Naive B cell (primary cell): ENCODE measurements at places on chromosomes 2 and 18.
A peak's percentile ranks its signal among the peaks of the same experiment; 100 is the strongest.

DNA sequence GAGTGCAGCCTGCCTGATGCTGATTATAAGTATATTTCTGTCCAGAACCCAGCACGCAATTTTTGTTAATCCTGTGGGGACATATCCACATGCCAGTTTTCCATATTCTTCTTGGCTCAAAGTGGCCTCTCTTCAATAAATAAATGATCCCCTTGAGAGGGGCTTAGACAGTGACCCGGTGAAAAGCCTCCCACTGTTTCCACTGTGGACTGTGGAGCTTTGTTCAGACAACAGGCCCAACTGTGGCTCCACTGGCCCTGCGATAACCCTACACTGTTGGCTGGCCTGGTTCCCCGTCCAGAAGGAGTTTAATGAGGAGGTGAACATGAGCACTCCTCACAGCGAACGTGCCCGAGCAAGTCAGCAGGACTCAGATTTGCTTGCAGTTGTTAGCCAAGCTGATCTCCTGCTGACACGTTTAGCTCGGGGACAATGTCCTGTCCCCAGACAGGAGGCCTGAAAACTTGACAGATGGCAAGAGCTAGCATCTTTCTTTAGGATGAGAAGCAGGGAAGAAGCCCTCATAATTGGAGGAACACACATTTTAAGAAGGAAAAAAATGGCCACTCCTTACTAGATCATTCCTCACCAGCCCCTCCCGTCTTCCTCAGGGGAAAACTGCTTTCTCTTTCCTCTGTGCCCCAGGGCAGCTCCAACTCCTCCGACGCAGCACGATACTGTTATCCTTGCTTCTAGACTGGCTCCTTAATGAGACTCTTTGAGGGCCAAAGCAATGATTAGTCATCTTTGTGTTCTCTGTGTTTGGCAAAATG, 20.0 kb upstream of the MTCL1 start:
- DNase-seq: no peak
- H3K27me3 ChIP-seq: peaks cover 9% of the 10 kb centered on the region
- no peak overlapping the region for H3K4me3 ChIP-seq
- no peaks in the 10 kb centered on the region for H3K36me3 ChIP-seq
- no peak overlapping the region for H3K27ac ChIP-seq

DNA sequence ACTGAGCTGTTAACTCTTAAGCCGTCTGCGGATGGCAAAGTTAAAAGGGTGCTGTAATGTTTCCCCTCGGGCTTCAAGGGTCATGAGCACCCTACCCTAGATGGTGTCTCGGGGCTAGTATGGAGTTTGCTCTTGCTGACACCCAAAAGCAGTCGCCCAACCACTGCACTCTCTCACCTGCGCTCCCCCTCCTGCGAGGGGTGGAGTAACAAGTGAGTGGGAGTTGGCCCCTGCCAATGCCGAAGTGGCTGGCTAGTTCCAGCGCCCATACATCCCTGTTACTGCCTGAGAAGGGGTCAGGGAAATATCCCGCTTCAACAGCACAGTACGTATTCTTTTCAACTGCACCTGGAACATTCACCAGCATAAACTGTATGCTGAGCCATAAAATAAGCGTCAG, 47.5 kb downstream of the FAM117B start:
- H3K36me3 ChIP-seq: peaks cover 43% of the 10 kb centered on the region
- DNase-seq: no peak
- H3K4me1 ChIP-seq: peaks cover 41% of the 10 kb centered on the region

GRCh38 chr2:148338541-148338940, 306.0 kb upstream of the EPC2 start:
- H3K27me3 ChIP-seq: no peaks in the 10 kb centered on the region
- no peak overlapping the region for H3K4me3 ChIP-seq
- DNase-seq: no peak

DNA sequence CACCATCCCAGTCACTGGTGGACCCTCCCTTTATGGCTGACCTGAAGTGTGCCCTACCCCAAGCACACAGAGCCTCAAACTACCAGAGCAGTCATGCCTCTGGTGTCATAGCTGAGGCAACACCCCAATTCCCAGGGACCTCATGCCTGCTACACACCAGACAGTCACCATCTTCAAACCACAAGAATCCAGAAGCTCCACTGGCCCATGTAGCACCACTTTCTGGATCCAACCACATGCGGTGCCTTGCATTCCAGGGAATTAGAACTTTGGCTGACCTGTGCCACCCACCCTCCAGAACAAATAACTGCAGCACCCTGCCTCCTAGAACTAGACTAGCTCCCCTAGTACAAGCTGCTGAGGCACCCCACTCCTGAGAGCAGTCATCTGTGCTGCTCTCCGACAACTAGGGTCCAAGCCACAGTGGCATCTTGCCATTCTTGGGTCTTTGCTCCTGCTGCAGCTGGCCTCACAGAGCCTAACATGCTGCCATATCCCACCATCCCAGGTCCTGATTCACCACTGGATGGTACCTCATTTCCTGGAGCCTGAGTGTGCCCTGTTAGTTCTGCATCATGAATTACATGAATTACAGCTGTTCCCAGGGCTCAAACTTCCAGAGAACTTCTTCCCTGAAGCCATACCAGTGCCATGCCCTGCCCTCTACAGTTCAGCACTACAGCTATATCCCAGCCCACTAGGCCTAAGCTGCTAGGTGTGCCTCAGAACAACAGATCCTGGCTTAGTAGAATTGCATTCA, 243.8 kb upstream of the CHST9 start:
- DNase-seq: no peak
- H3K4me3 ChIP-seq: no peak overlapping the region
- no peaks in the 10 kb centered on the region for H3K4me1 ChIP-seq

DNA sequence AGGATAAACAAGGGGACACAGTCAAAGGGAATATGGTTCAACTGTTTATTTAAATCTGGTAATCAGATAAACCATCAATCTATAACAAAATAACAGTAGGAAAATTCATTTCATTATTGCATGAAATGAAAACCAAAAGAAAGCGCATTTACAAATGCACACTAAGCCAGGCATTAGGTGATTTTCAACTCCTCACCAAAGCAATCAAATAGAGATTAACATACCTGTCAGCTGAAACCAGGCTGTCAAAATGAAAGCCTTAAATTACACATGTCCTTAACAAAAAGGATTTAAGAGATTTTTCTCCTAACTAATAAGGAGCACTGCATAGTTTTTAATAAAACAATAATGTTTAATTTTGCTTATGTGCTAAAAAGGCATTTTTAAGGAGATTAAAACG, 23.0 kb downstream of the STK39 start:
- no peaks in the 10 kb centered on the region for H3K4me1 ChIP-seq
- H3K27ac ChIP-seq: no peak overlapping the region
- no peak overlapping the region for H3K4me3 ChIP-seq

GRCh38 chr2:186484062-186484735, 1.9 kb upstream of the ZC3H15 start:
- no peak for DNase-seq
- no peaks in the 10 kb centered on the region for H3K36me3 ChIP-seq
- H3K27ac ChIP-seq: peak overlapping the region; percentile 100
- no peak overlapping the region for H3K4me3 ChIP-seq
- H3K27me3 ChIP-seq: no peaks in the 10 kb centered on the region
